ENCODE measurements at places on chromosomes 5 and 9. TPM values are rescaled to one million over a fixed set of nuclear protein-coding genes. Genes with fewer than 3 reads are reported as not detected.

The CBY3 gene
- total RNA-seq, result not detected

The TMC1 gene
- 0.33 TPM for total RNA-seq

The IGIP gene
- 1.4 TPM for total RNA-seq

The TOR1A gene
- total RNA-seq, result 40.5 TPM

The SREK1 gene
- 91.1 TPM for total RNA-seq

The SLC45A2 gene
- total RNA-seq, result 0.36 TPM

The SEMA6A gene
- total RNA-seq, result 30.0 TPM

The PLPP7 gene
- 5.8 TPM for total RNA-seq

The APBA1 gene
- 4.4 TPM for total RNA-seq

The SARDH gene
- 4.5 TPM for total RNA-seq

The SLC25A2 gene
- 0.72 TPM for total RNA-seq

The PCDHB14 gene
- total RNA-seq, result 5.5 TPM

The IFNA21 gene
- total RNA-seq, result not detected

The NR4A3 gene
- total RNA-seq, result 0.93 TPM

The POU5F2 gene
- 0.68 TPM for total RNA-seq

The CDX1 gene
- not detected for total RNA-seq

The C5orf58 gene
- total RNA-seq, result not detected

The HACD4 gene
- total RNA-seq, result 0.75 TPM

The DNAI1 gene
- total RNA-seq, result 1.9 TPM

The TAF1L gene
- not detected for total RNA-seq

The HCN1 gene
- 1.2 TPM for total RNA-seq

The TAL2 gene
- 7.4 TPM for total RNA-seq

The OR13J1 gene
- total RNA-seq, result not detected

The DIRAS2 gene
- 0.77 TPM for total RNA-seq

The PCDHAC2 gene
- total RNA-seq, result 1.8 TPM

The FGF10 gene
- total RNA-seq, result 3.8 TPM

The ZNF484 gene
- total RNA-seq, result 13.3 TPM

The CD72 gene
- 1.4 TPM for total RNA-seq

The ZFP2 gene
- total RNA-seq, result 3.4 TPM

The RAI14 gene
- 92.7 TPM for total RNA-seq

The PCA3 gene
- not detected for total RNA-seq

The NTNG2 gene
- 2.4 TPM for total RNA-seq

The SPATA6L gene
- total RNA-seq, result 0.44 TPM

The TPPP gene
- 2.7 TPM for total RNA-seq

The PGM5 gene
- total RNA-seq, result 0.43 TPM

The SCGB3A1 gene
- total RNA-seq, result not detected

The LECT2 gene
- total RNA-seq, result not detected

The PDLIM4 gene
- 37.4 TPM for total RNA-seq

The FOXD4L5 gene
- 0.34 TPM for total RNA-seq

The SEMA5A gene
- total RNA-seq, result 31.9 TPM

The GARNL3 gene
- 10.5 TPM for total RNA-seq

The MARVELD2 gene
- 0.36 TPM for total RNA-seq

The CKMT2 gene
- total RNA-seq, result not detected

The ISL1 gene
- 9.8 TPM for total RNA-seq

The ANKRD20A1 gene
- total RNA-seq, result 1.6 TPM

The ARAP3 gene
- total RNA-seq, result 39.2 TPM

The EIF4E1B gene
- not detected for total RNA-seq

The ERP44 gene
- total RNA-seq, result 13.3 TPM

The PCDHB16 gene
- total RNA-seq, result 11.4 TPM

The ANXA2R gene
- 1.2 TPM for total RNA-seq

The CSF2 gene
- not detected for total RNA-seq

The C9orf50 gene
- 0.27 TPM for total RNA-seq

The FOXD4L4 gene
- total RNA-seq, result 0.16 TPM

The CCNJL gene
- total RNA-seq, result 29.7 TPM

The GRIA1 gene
- total RNA-seq, result 1.2 TPM

The TSC1 gene
- total RNA-seq, result 57.4 TPM
